ENCODE measurements at places on chromosomes 6 and 20.

DNA sequence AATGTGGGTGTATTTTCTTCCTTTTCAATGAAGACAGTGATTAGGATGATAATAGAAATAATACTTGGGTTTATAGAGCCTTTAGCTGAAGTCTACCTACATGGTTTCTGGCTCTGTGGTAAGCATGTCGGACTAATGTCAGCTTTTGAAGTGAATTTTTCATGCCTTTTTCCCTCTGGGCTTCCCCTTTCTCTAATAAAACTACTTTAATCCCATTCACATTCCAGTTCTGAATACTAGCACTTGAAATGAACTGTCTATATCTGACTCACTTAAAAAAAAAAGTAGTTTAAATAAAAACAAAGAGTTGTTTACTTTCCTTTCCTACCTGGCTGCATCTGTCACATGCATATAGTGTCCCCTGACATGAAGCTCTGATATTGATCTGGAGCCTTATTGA lies 545.9 kb upstream of the FLRT3 start:
- DNase-seq = no peak

GRCh38 chr6:56756791-56757587 lies 114.3 kb upstream of the DST start:
- no peak for DNase-seq

DNA sequence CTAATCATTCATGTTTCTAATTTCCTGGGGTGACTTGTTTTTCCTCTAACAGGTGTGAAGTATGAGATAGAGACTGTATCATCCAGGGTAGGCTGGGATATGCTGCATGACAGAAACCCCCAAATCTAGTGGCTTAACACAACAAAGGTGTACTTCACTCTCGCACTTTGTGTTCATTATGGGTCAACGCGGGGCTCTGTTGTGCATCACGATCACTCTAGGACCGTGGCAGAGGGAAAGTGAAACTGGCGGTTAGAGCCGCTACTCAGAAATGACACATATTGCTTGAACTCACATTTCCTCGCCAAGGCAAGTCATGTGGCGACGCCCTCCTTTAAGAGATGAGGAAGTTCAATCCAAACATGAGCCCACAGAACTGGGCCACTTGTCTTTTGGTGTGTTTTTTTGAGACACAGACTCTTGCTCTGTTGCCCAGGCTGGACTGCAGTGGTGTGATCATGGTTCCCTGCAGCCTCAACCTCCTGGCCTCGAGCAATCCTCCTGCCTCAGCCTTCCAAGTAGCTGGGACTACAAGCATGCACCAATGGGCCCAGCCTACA lies 41.3 kb downstream of the PCNA start:
- DNase-seq = no peak

DNA sequence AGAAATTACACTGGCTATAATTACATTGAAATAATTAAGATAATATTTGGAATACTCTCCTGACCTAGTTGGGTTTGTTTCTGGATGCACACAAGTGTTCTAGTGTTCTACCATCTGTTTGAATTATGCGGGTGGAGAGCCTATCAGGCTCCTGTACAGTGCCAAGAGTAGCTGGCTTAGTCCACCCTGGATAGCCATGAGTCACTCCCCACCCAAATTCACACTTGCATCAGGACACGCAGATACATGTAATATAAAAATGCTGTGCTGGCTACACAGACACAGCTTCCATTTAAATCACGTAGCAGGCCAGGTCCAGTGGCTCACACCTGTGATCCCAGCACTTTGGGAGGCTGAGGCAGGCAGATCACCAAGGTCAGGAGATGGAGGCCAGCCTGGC lies 686.2 kb upstream of the SLC35B3 start:
- DNase-seq = no peak

DNA sequence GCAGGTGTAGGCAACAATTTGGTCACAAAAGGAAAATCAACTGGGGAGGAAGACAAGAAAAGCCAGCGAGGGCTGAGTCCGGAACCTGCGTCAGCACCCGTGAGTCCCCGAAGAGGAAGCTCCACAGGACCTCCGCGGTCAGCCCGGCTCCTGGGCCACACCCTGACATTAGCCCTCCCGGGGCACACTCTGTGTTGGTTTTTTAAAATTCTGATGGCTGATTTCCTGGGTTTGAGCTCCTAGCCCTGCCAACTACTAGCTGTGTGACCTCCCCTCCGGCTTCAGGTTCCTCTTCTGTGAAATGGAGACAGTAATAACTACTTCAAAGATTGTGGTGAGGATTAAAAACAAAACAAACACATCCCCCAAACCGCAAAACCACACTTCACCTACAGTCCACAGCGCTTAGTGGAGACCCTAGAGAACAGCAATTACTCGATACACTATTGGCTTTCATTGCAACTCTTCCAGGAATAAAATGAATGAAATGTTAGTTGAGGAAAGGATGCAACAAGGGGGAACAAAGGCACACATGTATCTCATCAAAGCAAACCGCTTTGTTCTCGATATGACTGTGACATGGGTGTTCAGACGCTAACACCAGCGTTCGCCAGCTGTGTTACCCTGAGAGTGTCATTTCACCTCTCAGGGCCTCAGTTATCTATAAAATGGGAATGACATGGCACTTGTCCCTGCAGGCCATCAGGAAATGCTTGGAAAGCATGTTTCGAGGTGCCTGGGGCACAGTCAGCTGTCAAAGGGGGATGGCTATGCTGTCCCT lies 985 bp downstream of the ZBP1 start:
- DNase-seq = peak; percentile 48

DNA sequence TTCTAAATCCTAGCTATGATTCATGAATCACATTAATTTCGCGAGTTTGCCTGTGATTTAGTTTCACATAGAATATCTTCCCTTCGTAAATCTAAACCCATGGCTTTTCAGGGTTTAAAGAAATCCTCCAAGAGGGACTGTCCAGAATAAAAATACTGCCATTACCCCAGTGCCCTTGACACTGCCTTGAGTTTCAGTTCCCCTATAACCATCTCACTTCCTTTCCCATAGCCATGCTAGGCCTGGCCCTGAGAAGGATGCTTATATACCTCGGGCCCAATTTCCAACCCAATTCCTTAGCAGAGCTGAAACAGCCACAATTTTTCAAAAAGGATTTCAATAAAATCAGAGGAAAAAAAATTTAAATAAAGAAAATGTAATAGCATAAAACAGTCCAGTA lies 697.3 kb downstream of the FRK start:
- DNase-seq = no peak

- DNase-seq = no peak
Measured at GRCh38 chr20:1323830-1324597, 4.9 kb downstream of the SDCBP2 start.

DNA sequence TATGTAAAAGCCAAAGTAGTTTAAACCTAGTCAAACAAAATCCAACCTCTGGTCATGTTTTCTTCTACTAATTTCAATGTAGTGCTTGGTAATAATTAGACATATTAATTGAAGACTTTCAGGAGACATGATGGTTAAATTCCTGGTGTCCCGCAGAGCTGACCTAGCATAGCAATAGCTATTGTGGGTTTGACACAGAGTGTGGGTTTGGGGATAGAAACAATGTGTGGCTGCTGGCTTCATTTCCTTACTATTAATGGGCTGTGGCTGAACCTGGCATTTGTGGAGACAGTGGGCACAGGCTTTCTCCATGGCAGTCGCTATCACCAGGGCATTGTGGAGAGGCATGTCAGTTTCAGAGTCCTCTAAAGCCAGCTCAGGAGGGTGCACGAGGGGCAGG lies 54.1 kb upstream of the GGTLC1 start:
- no peak for DNase-seq

- DNase-seq = no peak
Measured at GRCh38 chr6:139249395-139249794, 42.4 kb downstream of the TXLNB start.

DNA sequence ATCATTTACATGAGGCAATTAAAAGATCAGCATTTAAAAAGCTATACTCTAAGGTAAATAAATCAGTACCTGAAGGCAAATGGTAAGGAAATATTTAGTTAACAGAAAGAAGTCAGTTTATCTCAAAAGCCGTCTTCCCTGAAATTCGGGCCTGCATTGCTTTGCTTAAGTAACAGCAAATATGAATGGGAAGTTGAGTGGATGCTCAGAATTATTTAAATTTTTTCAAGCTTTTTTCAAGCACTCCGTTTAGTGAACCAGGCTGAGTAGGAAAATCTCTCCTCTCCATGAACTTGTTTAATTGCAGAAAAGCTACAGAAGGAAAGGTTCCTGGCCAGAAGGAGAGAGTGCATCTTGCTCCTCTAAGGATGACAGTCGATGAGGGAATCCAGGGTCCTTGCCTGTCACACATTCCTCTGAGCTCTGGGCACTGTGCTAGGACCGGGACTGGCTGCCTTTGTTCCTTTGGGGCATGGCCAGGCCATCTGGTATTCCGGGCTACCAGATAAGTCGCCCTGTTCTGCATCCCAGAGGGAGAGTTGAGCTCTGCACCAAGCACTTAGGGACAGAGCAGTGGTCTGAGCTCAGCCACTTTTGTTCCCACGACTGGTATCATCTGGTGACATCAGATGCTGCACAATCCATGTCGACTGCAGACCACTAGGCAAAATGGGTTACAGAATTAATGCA lies 77.6 kb downstream of the RIN2 start:
- no peak for DNase-seq

DNA sequence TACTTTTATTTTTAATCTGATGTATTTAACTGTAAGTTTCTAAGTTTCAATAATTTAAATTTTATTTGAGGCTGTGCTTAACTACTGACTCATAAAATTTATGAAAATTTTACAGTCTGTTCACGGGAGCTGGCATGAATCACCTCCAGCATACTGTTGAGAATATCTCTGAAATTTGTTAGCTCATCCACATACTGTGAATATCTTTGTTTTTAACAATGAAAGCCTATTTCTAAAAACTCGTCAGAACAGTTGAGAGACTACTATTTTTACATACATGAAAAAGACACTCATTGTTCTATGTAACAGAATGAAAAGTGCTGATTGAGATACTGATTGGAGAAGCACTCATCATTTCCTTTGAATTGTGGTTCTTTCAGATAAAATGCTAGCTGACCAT lies 749.3 kb downstream of the TENT5A start:
- DNase-seq = no peak

Measured in activated gamma-delta T cell (primary cell).